ENCODE measurements at places on chromosomes 12 and 14.

DNA sequence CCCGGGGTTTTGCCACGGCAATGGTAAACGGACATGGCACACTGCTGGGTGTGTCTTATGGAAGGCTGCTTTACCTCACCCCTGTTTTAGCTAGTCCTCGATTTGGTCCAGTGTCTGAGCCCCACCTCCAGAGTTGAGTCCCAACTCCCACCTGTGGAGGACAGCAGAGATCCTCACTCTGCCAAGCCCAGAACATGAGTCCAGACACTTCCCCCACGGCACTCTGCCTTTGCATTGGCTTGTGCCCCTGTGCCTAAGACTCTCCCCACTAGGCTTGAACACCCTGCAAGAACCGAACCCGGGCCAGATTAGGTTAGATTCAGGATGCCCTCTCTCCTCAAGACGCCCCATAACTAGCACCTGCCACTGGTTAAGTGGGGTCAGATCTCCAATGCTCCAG, 59.8 kb upstream of the C14orf180 start:
- DNase-seq, result no peak

GRCh38 chr12:109082751-109083150, 10.5 kb downstream of the ALKBH2 start:
- no peak for DNase-seq

GRCh38 chr14:72521968-72522741, 371.7 kb downstream of the DPF3 start:
- no peak for DNase-seq

- DNase-seq, result no peak
Observed at GRCh38 chr12:103205906-103206305, 248.4 kb downstream of the ASCL1 start.

DNA sequence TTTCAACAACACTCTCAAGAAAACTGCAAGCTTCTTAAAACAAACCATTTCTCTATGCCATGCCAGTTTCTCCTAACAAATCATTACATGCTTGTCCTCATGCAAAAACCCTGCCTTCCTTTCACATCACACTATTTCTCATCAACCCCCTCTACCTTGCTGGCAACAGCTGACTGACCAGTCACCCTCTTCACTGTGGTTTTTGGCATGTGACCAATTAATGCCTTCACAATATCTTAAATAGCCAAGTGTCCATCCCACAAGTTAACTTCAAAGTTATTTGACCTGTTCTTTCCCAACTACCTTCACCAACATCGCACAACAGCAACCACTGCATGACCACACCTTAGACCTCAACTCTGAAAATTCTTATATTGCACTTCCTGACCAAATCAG, 159.6 kb downstream of the CEP128 start:
- no peak for DNase-seq

- peak; percentile 28 for DNase-seq
Observed at GRCh38 chr12:96500693-96501092, 11.3 kb downstream of the CFAP54 start.

GRCh38 chr12:13962699-13963098, 18.7 kb downstream of the GRIN2B start:
- DNase-seq, result peak; percentile 5

DNA sequence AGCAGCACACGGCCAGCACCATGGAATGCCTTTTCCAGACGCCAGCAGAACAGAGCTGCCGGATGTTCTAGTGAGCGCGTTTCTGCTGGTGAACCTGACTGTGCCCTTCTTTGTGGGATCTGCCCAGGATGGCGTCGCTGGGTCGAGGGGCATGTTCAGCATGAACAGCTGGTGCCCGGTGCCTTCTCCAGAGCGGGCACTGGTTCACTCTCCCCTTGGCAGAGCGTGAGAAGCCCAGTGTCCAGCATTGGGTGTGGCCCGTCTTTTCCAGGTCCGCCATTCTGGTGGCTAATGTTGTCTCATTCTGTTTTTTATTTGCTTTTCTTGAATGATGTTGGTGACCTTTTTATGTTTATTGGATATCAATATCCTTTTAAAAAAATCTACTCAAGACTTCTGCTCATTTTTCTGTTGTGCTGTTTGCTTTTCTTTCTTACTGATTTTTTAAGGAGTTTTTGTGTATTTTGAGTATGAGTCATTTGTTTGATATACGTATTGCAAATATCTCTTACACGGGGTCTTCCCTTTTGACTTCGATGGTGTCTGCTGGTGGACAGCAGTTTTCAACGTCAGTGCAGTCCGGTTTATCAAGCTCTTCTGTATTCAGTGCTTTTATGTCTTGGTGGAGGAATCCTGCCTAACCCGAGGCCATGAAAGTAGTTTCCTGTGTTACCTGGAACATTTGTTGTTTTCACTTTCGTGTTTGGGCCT, 74.3 kb downstream of the ADGRD1 start:
- no peak for DNase-seq

DNA sequence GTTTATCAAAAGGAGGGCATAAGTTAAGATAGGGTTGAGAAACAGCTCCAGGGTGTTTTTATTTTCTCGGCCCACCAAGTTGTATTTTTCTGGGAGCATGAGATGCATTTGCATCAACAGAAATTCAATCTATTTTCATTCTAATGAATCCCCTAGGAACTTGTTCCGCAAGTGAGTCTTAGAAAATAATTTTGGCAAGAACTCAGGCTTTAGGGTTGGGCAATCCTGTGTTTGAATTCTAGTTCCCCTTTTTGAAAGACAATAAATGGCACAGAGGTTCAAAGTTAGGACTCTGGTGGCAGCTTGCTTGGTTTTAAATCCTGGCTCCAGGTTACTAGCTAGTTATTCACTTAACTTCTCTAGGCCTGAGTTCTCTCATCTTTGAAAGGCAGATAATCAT, 23.7 kb downstream of the SLC5A8 start:
- DNase-seq, result no peak

DNA sequence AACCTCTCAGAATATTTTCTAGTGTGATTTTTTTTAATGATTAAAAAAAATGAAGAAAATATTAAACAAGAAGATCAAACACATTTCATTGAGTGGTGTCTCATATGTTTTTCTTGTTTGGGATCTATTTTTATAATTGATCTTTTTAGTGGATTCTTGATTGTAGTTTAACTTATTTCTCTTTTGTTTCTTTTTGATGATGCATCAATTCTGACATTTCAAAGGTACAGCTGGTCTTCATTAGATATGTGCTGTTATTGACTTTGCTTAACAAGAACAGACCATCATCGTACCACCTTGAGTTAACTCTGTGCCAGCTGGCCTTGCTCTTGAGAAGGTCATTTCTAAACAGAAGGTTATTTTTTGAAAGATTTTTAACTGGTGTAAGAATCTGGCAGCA, 45.8 kb upstream of the FGD4 start:
- DNase-seq, result no peak

GRCh38 chr14:104682107-104682593, 7.3 kb upstream of the INF2 start:
- no peak for DNase-seq

- no peak for DNase-seq
Observed at GRCh38 chr14:63941023-63941422, 88.2 kb downstream of the SYNE2 start.

DNA sequence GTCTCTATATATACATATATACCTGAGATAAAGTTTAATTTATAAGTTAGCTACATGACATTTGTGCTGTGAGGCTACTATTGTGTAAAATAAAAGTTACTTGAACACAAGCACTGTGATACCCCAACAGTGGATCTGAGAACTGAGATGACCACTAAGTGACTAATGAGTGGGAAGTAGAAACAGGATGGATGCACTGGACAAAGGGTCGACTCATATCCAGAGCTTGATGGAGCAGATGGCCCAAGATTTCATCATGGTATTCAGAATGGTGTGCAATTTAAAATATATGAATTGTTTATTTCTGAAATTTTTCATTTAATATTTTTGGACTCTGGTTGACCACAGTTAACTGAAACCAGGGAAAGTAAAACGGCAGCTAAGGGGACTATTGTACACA, 908.6 kb upstream of the MDGA2 start:
- no peak for DNase-seq

- no peak for DNase-seq
Observed at GRCh38 chr12:97560350-97560749, 97.7 kb downstream of the RMST start.

DNA sequence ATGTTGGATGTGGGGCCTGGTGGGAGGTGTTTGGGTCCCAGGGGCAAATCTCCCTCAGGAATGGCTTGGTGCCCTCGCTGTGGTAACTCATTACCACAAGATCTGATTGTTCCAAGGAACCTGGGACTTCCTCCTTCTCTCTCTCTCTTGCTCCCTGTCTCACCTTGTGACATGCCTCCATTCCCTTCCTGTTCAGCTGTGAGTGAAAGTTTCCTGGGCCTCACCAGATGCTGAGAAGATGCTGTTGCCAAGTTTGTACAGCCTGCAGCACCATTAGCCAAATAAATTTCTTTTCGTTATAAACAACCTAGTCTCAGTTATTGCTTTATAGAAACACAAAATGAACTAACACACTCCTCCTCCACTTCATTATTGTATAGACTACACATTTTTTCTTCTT, 759.8 kb upstream of the MDGA2 start:
- DNase-seq, result no peak

GRCh38 chr12:92111256-92111655, 34.4 kb downstream of the BTG1 start:
- DNase-seq, result no peak

GRCh38 chr14:35159742-35160409, 37.5 kb downstream of the PRORP start:
- DNase-seq, result no peak

DNA sequence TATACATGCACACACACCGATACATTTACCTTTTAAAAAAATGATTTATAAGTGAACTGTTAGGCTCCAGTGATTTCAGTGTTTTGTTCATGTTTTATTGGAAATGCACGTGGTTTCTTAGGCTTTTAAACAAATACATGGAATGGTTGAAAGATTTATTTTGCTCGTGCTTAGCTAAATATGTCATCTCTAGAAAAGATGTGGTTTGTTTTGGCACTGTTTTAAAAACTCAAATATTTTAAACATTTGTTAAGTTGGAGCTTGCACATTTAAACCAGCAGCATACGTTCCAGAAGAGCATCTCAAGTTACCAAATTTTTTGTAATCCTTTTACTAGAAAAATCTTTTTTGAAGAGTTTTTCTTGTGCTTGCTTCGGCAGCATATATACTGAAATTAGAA, 44.5 kb downstream of the FOXA1 start:
- DNase-seq, result no peak

- DNase-seq, result no peak
Observed at GRCh38 chr12:25186038-25186787, 8.7 kb downstream of the DNAI7 start.

DNA sequence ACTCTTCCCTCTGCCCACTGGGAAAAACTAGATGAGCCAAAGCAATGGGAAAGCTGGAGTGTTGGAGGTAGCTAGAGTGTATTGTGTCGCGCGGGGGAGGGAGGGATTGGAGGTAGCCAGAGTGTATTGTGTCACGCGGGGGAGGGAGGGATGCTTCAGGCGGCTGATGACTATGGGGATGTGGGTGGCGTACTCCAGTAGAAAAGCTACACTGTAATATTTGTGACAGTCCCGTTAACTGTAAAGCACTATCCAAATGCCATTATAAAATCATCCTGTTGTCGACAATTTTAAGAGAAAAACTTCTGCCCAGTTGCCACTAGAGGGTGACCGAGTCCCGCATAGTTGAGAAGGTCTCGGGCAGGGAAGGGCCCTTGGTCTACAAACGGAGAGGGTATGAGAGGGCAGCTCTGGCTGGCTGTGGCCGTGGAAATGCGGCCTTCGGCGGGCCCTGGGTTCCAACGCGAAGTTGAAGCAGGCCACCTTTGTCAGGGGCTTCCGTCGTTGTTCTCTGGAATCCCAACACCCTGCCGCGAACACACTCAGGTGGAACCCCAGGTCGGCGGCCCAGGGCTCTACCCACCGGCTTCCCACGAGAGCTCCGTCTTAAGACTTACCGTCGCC, 15.1 kb upstream of the PLEK2 start:
- DNase-seq, result peak; percentile 84

DNA sequence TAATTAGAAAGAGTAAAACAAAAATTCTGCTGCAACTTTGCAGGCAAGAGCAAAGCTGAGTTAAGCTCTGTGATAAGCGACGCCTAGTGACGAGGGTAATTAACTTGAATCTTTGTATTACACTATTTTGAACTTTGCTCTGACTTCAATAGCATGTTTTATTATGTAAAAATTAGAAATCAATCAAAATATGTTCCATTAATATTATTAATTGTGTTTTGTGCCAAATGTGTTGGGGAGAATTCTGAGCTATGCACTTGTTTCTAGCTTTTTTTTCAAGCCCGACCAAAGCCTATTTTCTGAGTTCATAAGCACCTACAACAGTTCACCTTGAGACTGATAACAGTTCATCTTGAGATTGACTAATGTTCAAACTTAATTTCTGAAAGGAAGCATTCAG, 90.1 kb upstream of the PDE3A start:
- DNase-seq, result no peak

GRCh38 chr12:9732921-9733461, at the start of gene CLECL1:
TSS of gene CLECL1 (minus strand) at chr12:9733097.
- DNase-seq, result no peak

- DNase-seq, result no peak
Observed at GRCh38 chr12:131903270-131904255, 9.1 kb downstream of the ULK1 start.

DNA sequence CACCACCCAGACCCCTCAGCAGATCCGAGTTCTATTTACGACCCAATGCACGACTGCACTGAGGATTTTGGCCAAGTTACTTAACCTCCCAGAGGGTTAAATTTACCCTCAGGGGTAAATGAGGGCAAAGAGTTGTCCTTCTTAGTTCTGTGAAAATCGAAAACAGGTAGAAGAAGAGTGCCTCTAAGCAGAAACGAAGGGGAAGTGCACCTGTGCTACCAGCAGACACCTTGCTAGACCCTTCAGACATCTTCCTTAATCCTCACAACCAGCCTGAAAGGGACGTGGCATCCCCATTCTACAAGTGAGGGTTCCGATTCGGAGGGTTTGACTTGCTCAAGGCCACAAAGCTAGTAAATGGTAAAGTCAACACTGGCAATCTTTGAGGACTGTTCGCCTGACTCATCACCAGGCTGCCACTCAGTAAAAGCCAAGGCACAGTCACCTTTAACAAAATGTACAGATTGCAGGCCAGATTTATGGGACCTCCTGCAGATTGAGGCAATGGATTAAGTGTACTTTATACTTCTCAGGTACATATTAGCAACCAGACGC, 1.6 kb downstream of the GSG1 start:
- peak; percentile 22 for DNase-seq

DNA sequence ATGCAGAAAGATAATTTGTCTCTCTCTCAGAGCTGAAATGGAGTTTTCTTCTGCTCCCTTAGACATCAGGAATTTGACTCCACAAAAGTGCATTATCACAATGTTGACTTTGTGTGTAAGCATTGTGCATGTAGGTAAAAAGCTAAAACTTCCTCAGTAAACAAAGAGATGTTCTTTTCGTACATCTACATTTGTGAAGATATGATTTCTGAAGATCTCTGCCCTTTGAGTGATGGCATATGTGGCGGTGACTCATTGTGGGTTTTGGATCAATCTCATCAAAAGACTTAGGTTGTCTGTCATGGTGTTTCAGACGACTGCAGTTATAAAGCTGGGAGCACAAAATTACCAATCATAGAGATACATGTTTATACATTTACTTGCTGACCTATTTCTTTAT, 411.4 kb upstream of the LMO3 start:
- DNase-seq, result no peak

DNA sequence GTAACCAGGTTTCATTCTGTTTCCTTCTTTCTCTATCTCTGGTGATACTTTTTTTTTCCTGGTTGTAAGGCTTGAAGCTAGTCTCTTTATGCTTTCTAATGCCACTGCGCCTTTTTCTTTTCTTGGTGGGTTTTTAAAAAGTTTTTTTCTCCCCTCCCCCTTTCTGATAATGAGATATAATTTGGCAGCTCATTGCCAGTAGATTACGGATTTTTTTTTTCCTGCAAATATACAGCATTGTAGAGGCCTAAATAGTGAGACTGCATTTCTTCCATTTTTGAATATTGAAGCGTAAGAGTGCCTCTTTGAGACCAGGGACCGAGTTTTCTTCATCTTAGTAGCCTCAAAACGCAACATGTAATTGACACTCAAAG, 1.1 kb downstream of the PAPOLA start:
- peak; percentile 66 for DNase-seq

Measured in erythroblast (primary cell).